ENCODE measurements at places on chromosomes 5 and 9. TPM values are rescaled to one million over a fixed set of nuclear protein-coding genes. Genes with fewer than 3 reads are reported as not detected.

Gene GARNL3
- 5.1 TPM for total RNA-seq

Gene AGXT2
- not detected for total RNA-seq

Gene PPP2R2B
- 1.0 TPM for total RNA-seq

Gene PCDHGC5
- not detected for total RNA-seq

Gene SLC23A1
- total RNA-seq, result 1.6 TPM

Gene IL11RA
- total RNA-seq, result 48.9 TPM

Gene SPINK4
- total RNA-seq, result not detected

Gene SPATA31C1
- 0.08 TPM for total RNA-seq

Gene FOXD4
- 0.24 TPM for total RNA-seq

Gene FST
- not detected for total RNA-seq

Gene SH2D3C
- 27.6 TPM for total RNA-seq

Gene HRCT1
- total RNA-seq, result not detected

Gene NUDT12
- total RNA-seq, result 1.3 TPM

Gene TMEM171
- not detected for total RNA-seq

Gene CD180
- 0.80 TPM for total RNA-seq

Gene MEGF10
- 0.28 TPM for total RNA-seq

Gene TAF11L10
- total RNA-seq, result not detected

Data from activated T-helper 17 cell treated with anti-CD3 and anti-CD28 coated beads, Interleukin-2, amount 50 U/mL, for 72 hours (primary cell).